ENCODE measurements at places on chromosomes 3 and 15. TPM values are rescaled to one million over a fixed set of nuclear protein-coding genes. Genes with fewer than 3 reads are reported as not detected.

ZNF770 gene
- total RNA-seq: 32.7 TPM

ZNF80 gene
- total RNA-seq: not detected

PTH1R gene
- total RNA-seq: 48.3 TPM

MUC20 gene
- total RNA-seq: 0.91 TPM

ZNF860 gene
- 1.1 TPM for total RNA-seq

RBMS3 gene
- total RNA-seq: 52.6 TPM

DIS3L gene
- total RNA-seq: 41.8 TPM

MCF2L2 gene
- 32.5 TPM for total RNA-seq

Measured in adrenal gland (tissue), 19 donors.